ENCODE measurements at places on chromosomes 7 and 10. TPM values are rescaled to one million over a fixed set of nuclear protein-coding genes. Genes with fewer than 3 reads are reported as not detected.
A peak's percentile ranks its signal among the peaks of the same experiment; 100 is the strongest.

DNA sequence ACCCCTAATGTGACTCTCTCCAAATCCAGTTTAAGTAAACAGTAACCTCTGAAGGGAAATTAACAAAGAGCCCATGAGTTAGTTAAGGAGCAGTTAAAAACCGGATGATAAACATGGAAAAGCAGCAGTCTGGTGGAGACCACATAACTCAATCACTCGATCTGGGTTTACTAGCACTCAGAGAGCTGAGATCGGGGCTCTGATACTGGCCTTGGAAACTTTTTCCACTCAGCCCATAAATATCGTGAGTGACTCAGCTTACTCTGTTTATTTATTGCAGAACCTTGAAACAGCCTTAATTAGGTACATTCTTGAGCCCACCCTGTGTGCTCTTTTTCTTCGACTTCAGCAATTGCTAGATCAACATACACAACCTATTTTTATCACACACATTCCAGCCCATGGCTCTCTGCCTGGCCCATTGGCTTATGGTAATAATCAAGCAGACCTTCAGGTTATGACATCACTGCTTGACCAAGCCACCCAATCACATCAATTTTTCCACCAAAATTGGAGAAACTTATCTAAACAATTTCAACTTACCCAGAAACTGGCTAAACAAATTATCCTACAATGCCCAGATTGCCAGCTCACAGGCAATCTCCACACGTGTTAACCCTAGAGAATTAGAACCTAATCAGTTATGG lies 82.2 kb upstream of the GPR22 start:
- no peak for DNase-seq

DNA sequence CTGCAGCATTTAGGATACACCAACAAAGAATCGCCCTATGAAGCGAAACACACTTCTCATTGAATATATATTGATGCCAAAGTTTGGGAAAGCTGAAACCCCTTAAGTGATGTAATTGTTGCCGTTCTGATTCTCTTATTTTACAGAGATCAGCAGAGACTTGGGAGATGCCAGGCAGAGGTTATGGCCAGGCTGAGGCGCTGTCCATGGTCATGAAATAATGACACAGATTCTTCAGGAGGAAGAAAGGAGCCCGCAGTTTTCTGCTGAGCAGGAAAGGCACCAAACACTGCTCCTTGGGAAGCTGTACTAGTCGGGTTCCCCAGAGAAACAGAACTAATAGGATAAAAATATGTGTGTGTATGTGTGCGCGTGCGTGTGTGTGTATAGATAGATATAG lies 566.0 kb downstream of the CALN1 start:
- DNase-seq: no peak

DNA sequence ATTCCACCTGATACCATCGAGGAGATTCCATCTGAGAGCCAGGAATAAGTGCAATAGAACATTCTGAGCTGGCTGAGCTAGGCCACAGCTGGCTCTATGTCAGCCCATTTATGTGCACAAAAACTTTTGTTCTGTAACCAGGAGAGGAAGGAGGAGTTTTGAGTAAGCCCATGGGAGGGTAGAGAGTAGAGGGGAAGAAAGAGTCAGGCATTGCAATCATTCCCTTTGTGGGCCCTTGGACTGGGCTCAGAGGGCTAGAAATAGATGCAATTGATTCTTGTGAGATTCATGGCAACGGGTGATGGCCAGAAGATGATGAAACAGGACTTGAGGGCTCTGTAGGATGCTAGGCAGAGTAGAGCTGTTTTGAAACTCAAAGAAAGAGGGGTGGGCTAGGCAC lies 104.6 kb upstream of the KIF5B start:
- no peak for DNase-seq

DNA sequence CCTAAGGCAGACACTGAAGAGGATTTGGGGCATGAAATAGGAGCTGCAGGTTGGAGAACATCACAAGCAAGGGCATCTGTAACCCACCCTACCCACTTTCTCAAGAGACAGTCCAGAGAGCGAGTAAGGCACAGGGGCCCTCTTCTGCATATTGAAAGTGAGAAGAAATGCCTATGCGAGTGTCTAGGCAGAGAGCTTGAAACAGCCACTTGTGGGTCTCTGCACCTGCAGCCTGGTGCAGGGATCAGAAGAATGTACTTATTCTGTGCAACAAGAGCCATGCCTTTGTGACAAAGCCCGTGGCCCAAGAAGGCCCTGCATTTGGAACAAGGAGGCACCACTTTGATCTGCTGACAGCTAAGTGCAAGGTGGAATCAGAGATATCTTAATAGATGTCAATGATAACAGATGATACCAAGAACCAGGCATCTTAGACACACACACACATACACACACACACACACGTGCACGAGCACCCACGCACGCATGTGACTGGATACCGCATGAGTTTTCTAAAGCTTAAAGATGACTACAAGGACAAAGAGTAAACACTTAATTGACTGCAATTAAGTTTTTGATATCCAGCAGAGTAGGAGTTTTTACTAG lies 89.3 kb downstream of the NPSR1 start:
- no peak for DNase-seq

DNA sequence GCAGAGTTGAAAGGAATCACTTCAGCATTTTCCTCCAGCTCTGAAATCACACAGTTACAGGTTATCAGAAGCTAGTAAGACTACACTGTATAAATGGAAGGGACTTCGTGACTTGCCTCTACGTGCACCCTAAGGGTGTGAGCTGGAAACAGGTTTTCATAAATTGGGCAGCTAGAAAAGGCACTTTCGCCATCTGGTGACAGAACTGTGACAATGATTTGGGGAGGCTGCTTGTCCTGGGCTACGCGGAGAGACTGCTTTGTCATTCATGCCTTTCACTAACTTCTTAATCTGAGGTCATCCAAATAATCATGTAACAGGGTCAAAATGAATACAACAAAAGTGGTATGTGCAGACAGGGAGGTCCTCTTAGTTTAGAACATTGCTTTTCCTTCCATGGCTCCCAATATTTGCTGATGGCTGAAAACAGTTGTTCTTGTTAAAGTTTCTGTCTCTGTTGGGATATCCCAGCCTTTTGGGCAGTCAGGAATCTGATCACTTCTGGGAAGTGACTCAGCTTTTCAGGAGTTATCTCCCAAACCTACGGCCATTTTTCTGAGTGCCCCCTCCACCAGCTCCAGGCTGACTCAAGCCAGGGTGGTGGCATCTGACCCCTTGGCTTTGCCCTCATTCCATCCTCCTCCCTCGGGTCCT lies 17.8 kb downstream of the VWC2 start:
- DNase-seq: no peak

- no peak for DNase-seq
Measured at GRCh38 chr10:4538016-4538415, 288.0 kb upstream of the AKR1E2 start.

DNA sequence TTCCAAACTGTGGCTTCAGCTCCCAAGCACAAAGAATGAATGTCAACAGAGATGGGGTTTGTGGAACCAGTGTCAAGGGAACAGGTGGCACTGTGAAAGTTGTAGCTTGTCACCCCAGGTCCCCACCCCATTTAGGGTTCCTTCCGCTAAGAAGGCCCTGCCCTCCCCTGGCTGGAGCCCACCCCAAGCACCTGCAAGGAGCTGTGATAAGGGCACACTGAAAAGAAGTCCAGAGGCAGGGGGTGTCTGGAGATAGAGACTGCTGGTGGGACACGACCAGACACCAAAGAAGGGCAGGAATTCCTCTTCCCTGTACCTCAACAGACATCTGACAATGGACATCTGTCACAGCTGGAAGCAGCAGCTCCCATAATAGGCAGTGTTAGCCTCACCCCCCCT lies 4.5 kb downstream of the GRID1 start:
- peak; percentile 18 for DNase-seq

DNA sequence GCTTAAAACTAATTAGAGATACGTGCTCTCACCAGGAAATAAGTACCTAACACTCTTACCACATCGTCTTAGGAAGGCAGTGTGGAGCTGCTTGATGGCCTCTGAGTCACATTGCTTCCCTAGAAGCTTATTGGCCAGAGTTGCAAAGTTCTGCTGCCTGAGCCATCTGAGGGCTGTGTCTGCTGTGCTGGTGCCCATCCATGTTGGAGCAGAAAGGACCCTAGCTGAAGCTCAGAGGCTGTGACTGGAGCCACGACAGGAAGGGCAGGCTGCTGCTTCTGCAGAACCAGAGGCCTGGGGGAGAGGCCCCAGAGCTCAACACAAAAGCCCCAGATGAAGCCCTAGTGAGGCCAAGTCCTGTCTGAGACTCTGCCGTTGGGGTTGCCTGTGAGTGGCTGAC lies 64.8 kb upstream of the IGFBP3 start:
- DNase-seq: no peak

- no peak for DNase-seq
Measured at GRCh38 chr7:87543623-87544022, 57.1 kb downstream of the ABCB1 start.

DNA sequence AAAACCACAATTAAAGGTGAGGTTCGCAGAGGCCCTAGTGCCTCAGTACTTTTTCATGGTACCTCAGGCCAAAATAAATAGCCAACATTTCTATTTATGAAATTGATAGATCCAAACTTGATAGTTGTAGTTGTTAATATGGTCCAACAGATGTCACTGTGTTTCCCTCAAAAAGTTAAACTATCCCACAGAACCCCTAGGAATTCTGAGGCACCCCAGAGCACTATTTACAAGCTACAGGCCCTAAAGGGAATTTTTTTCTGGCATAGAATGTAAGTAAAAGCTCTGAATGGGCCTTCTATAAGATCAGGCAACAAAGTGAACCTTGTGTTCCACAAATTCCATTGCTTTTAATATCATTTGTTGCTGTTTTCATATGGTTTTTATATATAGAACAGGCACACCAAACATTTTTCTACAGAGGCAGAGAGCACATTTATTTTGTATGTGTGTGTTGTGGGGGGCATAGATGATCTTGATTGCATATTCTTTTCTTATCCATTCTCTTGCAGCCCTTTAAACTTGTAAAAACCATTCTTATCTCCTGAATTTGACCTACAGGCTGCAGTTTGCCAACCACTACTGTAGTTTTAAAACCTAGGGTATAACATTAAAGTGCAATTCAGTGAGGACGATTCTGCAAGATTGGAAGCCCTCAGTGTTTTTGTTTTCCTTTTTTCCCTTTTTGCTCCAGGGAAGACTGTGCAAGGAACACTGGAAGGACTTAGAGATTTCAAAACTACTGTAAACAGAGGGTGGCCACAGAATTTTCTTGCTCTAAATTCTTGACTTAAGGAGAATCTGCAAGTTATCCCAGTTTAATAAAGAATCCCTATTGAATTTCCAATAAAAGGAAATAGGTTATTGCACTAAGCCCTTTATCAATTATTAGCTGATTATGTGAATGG lies 3.5 kb upstream of the ARL4A start:
- no peak for DNase-seq

DNA sequence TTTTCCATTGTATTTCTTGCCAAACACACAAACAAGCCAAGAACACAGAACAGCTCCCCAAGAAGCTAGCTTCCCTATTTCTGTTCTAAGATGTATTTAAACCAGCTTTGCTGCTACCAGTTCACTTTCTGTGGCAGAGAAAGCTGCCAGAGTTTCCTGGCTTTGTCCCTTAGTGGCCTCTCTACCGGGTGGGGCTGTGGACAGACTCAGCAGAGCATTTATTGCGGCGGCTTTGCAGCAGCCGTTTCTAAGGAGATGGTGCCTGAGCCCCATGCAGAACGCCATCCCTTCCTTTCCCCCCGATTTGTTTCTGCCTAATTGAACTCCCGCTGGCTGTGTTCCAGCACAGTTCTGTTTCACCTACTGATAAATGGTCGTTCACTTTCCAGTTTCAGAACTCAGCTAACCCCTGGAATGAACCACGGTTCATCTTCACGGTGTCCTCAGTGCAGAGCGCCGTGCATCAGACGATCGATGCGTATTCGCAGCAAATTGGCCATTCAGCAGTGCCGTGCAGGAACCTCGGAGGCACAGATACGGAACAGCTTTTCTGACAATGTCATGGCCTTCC lies 33.8 kb upstream of the SFMBT2 start:
- DNase-seq: no peak

- no peak for DNase-seq
Measured at GRCh38 chr7:88401009-88401623, 94.4 kb upstream of the STEAP4 start.

GRCh38 chr7:105450177-105450861 lies 61.6 kb upstream of the SRPK2 start:
- no peak for DNase-seq

Gene PPP1R17
- not detected for total RNA-seq

Gene DLX6
- total RNA-seq: 0.16 TPM

Gene DRGX
- not detected for total RNA-seq

Gene AQP1
- 66.0 TPM for total RNA-seq

Gene DNAH11
- total RNA-seq: not detected

Gene NPFFR1
- total RNA-seq: not detected

Data from sigmoid colon (tissue), 7 donors.